ENCODE measurements at places on chromosomes 4 and X. TPM values are rescaled to one million over a fixed set of nuclear protein-coding genes. Genes with fewer than 3 reads are reported as not detected.

- no peaks in the 10 kb centered on the region for H3K4me1 ChIP-seq
- H3K27me3 ChIP-seq, result no peaks in the 10 kb centered on the region
- no peaks in the 10 kb centered on the region for H3K36me3 ChIP-seq
- peak; percentile 69 for ATAC-seq
Measured at GRCh38 chrX:71492231-71493065, 40.5 kb upstream of the OGT start.

GRCh38 chr4:124386648-124387047 is 325.9 kb downstream of the ANKRD50 start:
- H3K36me3 ChIP-seq, result no peaks in the 10 kb centered on the region
- ATAC-seq, result no peak
- no peaks in the 10 kb centered on the region for H3K27me3 ChIP-seq
- H3K27ac ChIP-seq, result no peak overlapping the region
- no peaks in the 10 kb centered on the region for H3K4me1 ChIP-seq
- no peak overlapping the region for H3K4me3 ChIP-seq

GRCh38 chr4:26611372-26611771 is 27.5 kb downstream of the TBC1D19 start:
- no peak for ATAC-seq
- no peaks in the 10 kb centered on the region for H3K36me3 ChIP-seq

GRCh38 chrX:46574774-46575381 is 1.3 kb downstream of the CHST7 start:
- H3K36me3 ChIP-seq, result no peaks in the 10 kb centered on the region
- no peaks in the 10 kb centered on the region for H3K4me1 ChIP-seq
- no peak for ATAC-seq
- H3K27me3 ChIP-seq, result peaks cover 9% of the 10 kb centered on the region
- peak overlapping the region; percentile 59 for H3K4me3 ChIP-seq
- no peak overlapping the region for H3K27ac ChIP-seq

GRCh38 chr4:128220286-128221235 is 67.1 kb downstream of the PGRMC2 start:
- no peaks in the 10 kb centered on the region for H3K36me3 ChIP-seq
- no peak overlapping the region for H3K4me3 ChIP-seq
- H3K27me3 ChIP-seq, result no peaks in the 10 kb centered on the region
- no peak overlapping the region for H3K27ac ChIP-seq
- H3K4me1 ChIP-seq, result no peaks in the 10 kb centered on the region

- ATAC-seq, result no peak
- no peaks in the 10 kb centered on the region for H3K4me1 ChIP-seq
- H3K4me3 ChIP-seq, result no peak overlapping the region
Measured at GRCh38 chrX:149145845-149146285, 359.2 kb downstream of the IDS start.

- ATAC-seq, result no peak
- H3K4me1 ChIP-seq, result no peaks in the 10 kb centered on the region
- no peaks in the 10 kb centered on the region for H3K27me3 ChIP-seq
- H3K36me3 ChIP-seq, result no peaks in the 10 kb centered on the region
- H3K27ac ChIP-seq, result no peak overlapping the region
Measured at GRCh38 chr4:63644396-63644795, 764.9 kb downstream of the TECRL start.

MAGED4 gene
- 0.62 TPM for total RNA-seq

S100G gene
- total RNA-seq, result not detected

TGIF2LX gene
- total RNA-seq, result not detected

KLB gene
- not detected for total RNA-seq

Measured in gastroesophageal sphincter (tissue), 4 donors.